ENCODE measurements at places on chromosomes 4 and X. TPM values are rescaled to one million over a fixed set of nuclear protein-coding genes. Genes with fewer than 3 reads are reported as not detected.

TRIM60 gene
- not detected for polyA plus RNA-seq

SPATA4 gene
- not detected for polyA plus RNA-seq

MAGEB2 gene
- not detected for polyA plus RNA-seq

EMCN gene
- not detected for polyA plus RNA-seq

STS gene
- polyA plus RNA-seq = 6.3 TPM

WDR17 gene
- polyA plus RNA-seq = 0.22 TPM

MED14 gene
- polyA plus RNA-seq = 20.4 TPM

SSX4B gene
- not detected for polyA plus RNA-seq

CCNB3 gene
- 0.04 TPM for polyA plus RNA-seq

MAGEA4 gene
- not detected for polyA plus RNA-seq

SAGE1 gene
- polyA plus RNA-seq = not detected

P2RY4 gene
- polyA plus RNA-seq = not detected

ALAS2 gene
- 1.1 TPM for polyA plus RNA-seq

HS3ST1 gene
- not detected for polyA plus RNA-seq

ATP1B4 gene
- polyA plus RNA-seq = not detected

METAP1 gene
- 15.9 TPM for polyA plus RNA-seq

MUC7 gene
- not detected for polyA plus RNA-seq

SOWAHD gene
- polyA plus RNA-seq = 7.4 TPM

FSTL5 gene
- polyA plus RNA-seq = not detected

FAM53A gene
- polyA plus RNA-seq = 0.40 TPM

CSAG2 gene
- polyA plus RNA-seq = not detected

GPC3 gene
- polyA plus RNA-seq = not detected

PDE6B gene
- 3.7 TPM for polyA plus RNA-seq

IL13RA2 gene
- not detected for polyA plus RNA-seq

Data from CD14-positive monocyte (primary cell).